ENCODE measurements at places on chromosomes 3 and 15. TPM values are rescaled to one million over a fixed set of nuclear protein-coding genes. Genes with fewer than 3 reads are reported as not detected.

GNAT1 gene
- total RNA-seq: 0.08 TPM

DNA sequence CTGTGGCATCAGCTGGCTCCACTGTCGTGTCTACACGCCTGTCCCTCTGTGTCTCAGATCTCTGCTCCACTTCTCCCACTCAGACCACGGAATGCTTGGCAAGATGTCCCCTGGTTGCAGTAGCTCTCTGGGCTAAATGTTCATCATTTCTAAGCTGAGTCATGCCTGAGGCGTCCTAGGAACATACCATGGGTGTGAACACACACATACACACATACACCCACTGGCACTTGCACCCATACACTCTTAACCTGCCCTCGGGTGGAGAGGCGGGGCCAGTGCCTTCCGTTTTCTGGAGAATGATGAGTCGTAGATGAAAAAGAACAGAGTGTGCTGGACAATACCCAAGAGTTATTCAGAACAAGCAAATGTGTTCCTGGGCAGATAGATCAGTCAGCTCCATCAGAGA, 72.4 kb downstream of the SENP2 start:
- DNase-seq: no peak

- no peak for DNase-seq
These were observed 3.6 kb upstream of the EEFSEC start for GRCh38 chr3:128149650-128150049.

DNA sequence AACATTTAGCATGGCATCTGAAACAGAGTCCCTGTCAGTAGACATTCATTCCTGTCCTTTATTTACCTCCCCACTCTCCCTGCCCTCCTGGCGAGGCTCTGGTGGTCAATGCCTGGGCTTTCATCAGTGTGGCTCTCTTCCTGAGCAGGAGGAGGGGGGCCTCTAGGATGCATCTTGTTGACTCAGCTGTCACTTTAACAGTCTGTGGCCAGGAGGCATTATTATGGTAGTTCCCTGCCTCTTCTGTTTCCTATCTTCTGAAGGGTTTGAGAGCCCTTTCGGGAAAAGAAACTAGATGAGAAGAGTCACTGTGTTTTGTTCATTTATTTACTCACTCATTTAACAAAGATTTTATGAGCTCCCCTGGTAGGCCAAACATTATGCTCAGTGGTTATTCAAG, 2.4 kb upstream of the PPP1R14D start:
- DNase-seq: no peak

- DNase-seq: no peak
These were observed 8.0 kb downstream of the FYCO1 start for GRCh38 chr3:45987368-45988291.
